ENCODE measurements at places on chromosomes 2 and 18.

DNA sequence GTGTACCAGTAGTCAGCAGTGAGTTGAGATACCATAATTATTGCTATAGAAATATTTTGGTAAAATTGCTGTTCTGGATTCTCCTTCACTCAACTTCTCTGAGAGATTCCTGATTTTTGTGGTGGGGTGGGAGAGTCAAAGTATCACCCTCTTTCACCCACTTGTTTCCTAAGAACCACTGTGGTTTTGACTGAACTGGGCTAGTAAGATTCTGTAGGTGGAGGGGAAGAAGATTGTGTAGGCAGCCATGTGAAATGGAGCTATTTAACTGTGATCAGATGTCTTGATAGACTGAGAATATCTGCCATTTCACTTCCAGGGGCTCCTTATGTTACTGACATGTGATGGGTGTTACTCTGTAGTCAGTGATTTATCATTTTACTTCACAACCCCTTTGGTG lies 45.3 kb downstream of the BIRC6 start:
- DNase-seq = no peak

DNA sequence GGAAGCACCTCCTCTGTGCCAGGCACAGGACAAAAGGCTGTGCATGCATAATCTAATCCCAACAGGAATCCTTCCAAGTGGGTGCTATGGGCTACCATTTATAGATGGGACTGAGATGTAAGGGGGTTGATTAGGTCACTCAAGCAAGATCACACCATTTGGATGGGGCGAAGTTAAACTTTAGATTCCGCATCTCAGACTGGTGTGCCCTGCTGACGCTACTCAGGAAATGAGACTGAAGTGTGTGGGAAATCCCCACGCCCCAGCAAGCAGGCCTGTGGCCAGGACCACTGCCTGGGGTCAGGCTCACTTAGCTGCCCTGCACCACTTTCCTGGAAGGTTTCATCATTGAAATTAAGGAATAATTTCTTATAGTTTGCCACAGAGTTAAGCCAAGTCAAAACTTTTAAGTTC lies 70.5 kb upstream of the PPP1CB start:
- peak; percentile 5 for DNase-seq

DNA sequence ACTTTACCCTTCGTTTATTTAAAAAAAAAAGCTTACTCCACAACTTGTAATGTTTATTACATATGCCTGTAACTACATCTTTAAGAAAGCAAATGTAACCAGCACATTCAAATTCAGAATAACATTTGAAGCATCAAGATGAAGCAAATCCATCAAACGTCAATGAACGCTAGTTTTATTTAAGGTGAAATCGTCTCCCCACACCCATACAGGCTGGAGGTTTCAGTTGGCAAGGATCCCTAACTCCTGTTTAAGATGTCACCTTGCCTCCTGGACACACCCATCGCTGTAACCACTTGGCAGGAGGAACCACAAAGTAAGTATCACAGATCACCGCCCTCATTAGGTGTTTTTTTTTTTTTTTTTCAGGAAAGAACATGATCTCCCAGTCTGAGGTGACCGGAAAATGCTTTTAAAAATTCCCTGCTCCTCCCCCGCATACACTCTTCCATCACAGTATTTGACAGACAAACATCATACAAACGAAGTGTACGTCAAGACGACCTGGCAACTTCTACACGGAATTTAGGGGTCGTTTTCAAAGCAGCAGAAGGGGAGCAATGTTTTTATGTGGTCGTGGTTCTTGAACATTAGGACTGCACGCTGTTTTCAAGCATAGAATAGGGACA lies 19.7 kb upstream of the STPG4 start:
- no peak for DNase-seq

GRCh38 chr2:2851806-2852777 lies 521.0 kb upstream of the MYT1L start:
- no peak for DNase-seq

GRCh38 chr18:42157420-42157819 lies 202.4 kb downstream of the PIK3C3 start:
- DNase-seq = no peak

- no peak for DNase-seq
These were observed 74.6 kb downstream of the COL5A2 start for GRCh38 chr2:189104934-189105333.

- no peak for DNase-seq
These were observed 19.4 kb downstream of the PLEKHA3 start for GRCh38 chr2:178499640-178500039.

- no peak for DNase-seq
These were observed 7.6 kb upstream of the AGFG1 start for GRCh38 chr2:227464361-227464760.

DNA sequence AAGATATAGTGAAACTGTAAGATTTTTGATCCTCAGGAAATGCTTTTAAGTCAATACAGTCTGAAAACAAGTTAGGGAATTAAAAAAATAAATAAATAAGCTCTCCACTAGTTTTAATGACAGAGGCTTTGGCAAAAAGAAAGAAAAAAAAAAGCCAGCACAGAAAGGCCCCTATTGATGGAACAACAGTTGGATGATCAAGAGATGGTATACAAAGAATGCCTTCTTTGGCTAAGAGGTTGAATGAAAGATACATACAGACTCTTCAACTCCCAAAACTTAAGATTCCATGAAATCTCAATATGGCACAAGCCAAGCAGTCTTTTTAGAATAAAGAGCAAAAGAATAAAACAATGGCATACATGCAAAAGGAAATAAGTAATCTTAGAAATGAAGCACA lies 64.0 kb upstream of the GALNT5 start:
- DNase-seq = no peak

DNA sequence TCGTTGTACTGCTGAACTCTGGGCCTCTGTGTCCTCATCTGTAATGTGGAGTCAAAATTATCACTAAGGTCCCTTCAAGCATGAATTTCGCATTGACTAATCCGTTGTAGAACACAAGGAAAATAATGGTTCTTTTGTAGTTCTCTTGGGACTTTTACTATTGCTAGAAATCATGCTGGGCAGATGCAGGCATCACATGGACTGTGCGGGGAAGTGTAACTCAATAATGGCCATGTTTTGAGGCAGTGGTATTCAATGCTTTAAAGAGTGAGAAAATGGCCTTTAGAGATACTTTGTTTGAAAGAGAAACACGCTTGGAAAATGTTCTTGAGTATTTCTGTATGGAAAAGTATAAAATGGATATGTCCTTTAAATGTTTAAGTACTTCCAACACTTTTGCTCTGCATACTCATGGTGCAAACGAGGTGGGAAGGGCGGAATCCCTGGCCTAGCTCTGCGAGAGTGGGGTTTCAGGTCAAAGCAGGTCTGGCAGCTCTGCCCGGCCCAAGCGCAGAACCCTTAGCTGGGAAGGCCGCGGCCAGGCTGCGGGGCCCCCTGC lies 117.3 kb upstream of the MSTN start:
- no peak for DNase-seq

DNA sequence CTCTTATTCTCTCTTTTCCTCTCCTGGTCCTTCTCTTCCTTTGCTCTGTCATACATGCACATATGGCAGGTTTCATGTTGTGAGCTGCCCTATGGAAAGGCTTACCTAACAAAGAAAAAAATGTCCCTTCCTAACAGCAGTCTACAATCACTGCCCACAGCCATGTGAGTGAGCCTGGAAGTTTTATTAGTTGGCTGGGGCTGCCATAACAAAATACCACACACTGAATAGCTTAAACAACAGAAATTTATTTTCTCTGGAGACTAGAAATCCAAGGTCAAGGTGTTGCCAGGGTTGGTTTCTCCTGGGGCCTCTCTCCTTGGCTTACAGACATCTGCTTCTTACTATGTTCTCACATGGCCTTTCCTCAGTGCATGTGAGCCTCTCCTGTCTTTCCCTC lies 142.1 kb downstream of the TRIB2 start:
- no peak for DNase-seq

DNA sequence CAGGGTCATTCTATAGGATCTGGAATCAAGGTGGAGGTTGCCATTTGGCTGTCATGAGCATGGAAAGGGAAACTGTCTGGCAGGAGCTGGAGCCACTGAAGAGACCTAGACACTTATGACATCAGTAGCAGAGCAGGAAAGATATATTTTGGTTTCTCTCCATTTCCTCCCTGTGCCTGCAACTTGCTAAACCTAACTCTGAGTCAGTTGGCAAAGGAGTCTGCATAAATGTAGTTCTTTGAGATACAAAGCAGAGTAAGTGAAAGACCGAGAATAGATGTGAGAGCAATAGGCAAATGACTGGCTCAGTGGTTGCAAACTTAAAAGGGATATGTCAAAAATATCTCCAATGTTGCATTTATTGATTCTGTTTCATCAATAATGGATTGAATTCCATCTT lies 757.7 kb downstream of the KCNJ3 start:
- no peak for DNase-seq

DNA sequence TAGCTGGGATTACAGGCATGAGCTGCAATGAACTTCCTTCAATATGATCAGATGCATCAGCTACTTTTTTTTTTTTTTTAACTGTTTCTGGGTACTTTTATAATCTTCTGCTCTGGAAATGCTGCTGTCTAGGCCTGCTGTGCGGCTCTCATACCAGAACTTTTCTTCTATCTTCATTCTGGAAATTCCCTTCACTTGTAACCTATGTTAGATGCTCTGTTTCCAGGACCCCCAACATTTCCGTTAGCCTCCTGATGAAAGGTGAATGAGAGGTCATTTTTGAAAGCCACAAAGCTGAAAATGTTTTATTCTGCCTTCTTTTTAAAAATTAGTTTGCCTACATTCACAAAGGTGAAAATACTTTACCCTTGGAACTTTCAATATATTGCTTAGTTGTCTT lies 8.6 kb downstream of the AGFG1 start:
- DNase-seq = no peak

DNA sequence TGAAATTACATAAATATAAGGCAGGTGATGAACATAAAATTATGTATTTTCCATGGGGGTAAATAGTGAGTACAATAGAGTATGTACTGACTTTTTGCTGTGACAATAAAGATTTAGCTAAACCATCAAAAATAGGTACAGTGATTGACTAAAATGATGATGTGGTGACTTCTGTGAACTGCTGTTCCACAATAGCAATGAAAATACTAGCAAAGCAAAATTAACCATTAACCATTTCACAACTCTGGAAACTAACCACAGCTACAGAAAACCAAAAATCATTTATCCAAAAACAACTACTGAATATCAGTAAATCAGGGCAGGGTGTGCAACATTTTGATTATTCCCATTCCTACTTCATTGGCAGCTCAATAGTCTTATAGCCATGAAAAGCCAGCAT lies 161.4 kb upstream of the GYPC start:
- no peak for DNase-seq

DNA sequence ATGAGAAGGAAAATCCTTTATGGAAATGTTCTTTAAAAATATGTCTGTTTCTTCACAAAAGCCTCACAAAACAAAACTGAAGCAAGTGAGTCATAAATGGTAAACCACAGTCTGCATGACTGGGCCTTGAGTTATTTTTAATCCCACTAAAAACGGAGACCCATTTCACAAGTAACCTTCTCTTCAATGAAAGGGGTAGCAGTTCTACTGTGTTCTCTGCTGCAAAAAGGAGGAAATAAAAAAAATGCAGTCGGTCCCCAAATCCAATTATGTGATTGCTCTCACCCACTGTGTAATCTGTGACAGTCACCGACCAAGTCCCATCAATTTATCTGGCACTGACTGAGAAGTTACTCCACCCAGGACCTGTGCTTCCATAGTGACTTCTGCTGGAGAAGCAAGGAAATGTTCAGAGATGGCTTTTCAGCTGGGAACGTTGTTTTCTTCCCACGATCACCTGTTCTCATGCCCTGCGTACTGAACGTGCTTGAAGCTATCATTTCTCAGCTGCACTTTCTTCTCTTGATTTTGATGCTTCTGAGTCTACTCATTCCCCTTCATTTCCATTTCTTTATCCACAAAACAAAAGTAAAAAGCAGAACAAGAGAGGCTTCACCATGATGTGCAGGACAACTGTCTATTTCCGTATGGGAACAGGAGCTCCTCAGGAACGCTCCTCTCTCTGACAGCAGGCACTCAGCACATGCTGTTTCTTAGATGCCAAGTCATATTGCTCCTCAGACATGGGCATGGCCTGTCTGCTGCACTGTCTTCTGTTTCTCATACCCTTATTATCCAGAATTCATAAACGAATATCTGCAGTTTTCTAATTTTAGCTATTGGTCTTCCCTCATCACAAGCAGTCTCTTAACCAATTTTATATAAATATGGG lies 80.0 kb upstream of the TMEM200C start:
- no peak for DNase-seq

DNA sequence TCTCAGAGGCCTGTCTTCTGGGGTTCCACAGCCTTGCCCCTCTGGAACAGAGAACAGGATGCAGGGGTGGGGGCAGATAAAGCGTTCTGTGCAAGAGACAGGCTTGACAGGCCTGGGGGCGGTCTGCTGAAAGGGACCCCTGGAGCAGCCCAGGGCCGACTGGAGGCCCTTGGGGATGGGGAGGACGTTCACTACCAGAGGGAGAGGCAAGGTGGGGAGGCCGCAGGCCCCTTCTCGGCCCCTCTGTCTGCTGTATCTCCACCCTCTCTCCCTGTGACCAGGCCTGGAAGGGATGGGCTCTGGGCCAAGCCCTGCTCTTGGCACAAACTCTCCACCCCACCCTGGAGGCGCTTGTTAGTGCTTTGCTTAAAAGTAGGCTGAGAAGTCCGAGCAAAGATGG lies 27.3 kb upstream of the INHBB start:
- DNase-seq = no peak

GRCh38 chr2:182558564-182558963 lies 131.7 kb upstream of the PDE1A start:
- DNase-seq = no peak

- DNase-seq = no peak
These were observed 227.3 kb downstream of the CD226 start for GRCh38 chr18:69720422-69720821.

DNA sequence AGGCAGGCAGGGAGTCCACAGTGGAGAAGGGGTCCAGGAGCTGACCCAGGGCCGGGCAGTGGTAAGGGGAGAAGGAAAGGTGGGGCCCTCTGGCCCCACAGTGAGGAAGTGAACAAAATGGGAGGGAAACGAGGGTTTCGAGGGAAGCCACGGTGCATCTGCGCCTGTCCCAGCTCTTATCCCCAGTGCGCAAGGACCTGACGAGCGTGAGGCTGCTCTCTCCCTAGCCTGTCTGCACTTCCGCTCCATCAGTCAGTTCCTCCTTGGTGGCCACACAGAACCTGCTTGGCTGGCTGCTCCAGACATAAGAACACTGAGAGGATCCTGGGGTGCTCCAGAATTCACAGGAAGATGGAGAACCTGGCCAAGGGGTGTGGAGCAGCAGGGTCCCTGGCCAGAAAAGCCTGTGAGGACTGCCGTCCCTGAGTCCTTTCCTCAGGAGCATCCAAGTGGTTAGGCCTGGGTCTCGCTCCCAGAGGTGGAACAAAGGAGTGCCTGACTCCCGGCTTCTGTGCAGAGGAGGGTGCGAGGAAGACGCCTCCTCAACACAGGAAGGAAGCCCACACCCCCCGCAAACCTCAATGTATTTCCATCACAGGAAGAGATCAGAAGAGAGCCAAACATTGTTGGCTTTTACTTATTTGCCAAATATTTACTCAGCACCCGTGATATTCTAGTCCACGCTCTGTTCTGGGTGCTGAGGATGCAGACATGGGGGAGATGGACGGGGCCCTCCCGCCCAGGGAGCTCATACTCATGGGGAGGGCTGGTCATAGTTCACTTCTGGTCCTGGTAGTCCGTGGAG lies 43.7 kb upstream of the SEMA4C start:
- peak; percentile 15 for DNase-seq
